ENCODE measurements at places on chromosomes 2 and 18. TPM values are rescaled to one million over a fixed set of nuclear protein-coding genes. Genes with fewer than 3 reads are reported as not detected.

DNA sequence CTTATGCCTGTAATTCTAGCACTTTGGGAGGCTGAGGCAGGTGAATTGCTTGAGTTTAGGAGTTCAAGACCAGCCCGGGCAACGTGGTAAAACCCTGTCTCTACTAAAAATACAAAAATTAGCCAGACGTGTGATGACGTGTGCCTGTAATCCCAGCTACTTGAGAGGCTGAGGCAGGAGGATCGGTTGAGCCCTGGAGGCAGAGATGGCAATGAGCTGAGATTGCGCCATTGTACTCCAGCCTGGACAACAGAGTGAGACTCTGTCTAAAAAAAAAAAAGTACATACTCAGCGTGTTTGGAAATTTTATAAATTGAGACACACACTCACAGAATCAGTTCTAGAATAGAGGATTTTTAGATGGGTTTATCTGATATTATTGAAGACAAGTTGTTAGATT lies 17.1 kb upstream of the GIGYF2 start:
- no peaks in the 10 kb centered on the region for H3K4me1 ChIP-seq
- DNase-seq, result no peak
- H3K4me3 ChIP-seq, result no peak overlapping the region

DNA sequence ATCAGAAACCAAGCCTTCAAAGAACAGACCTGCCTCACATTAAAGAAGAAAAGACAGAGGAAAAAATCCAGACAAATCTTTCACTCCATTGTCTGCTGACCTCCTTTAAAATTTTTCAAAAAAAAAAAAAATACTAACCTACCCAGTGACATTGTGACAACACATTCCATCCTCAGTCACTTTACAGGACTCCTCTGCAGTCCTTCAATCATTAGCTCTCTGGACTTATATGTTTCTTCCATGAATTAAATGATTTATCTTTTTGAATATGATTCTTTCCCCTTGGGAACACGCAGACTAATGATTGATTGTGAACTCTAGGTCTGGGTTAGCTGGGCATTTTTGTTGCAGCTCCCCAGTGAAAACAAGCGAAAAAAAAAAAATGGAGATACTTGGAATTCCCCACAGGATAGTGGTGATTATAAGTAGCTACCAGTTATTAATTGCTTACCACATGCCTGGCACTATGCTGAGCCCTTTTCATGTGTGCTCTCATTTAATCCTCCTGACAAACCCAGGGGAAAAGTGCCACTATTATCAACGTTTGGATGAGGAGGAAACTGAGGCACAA lies 261.3 kb upstream of the NCKAP5 start:
- no peak for DNase-seq
- no peaks in the 10 kb centered on the region for H3K27me3 ChIP-seq
- no peaks in the 10 kb centered on the region for H3K36me3 ChIP-seq
- H3K4me3 ChIP-seq, result no peak overlapping the region

DNA sequence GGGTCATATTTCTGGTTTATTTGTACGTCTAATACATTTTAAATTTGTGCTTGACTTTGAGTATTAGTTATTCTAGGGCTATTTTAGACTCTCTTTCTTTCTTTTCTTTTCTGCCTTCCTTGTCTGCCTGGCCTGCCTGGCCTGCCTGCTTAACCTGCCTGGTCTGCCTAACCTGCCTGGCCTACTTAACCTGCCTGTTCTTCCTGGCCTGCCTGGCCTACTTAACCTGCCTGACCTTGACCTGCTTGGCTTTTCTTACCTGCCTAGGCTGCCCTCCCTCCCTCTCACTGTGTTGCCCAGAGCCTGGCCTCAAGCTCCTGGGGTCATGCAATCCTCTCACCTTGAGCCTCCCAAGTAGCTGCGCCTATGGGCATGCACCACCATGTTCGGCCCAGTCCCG lies 83.7 kb downstream of the PMAIP1 start:
- H3K27me3 ChIP-seq, result peaks cover 16% of the 10 kb centered on the region
- no peak overlapping the region for H3K27ac ChIP-seq
- no peak for DNase-seq
- H3K4me1 ChIP-seq, result no peaks in the 10 kb centered on the region

GRCh38 chr2:3182848-3183247 lies 194.8 kb downstream of the EIPR1 start:
- no peaks in the 10 kb centered on the region for H3K4me1 ChIP-seq
- H3K4me3 ChIP-seq, result no peak overlapping the region
- peaks cover 7% of the 10 kb centered on the region for H3K36me3 ChIP-seq
- no peak for DNase-seq
- no peaks in the 10 kb centered on the region for H3K27me3 ChIP-seq
- no peak overlapping the region for H3K27ac ChIP-seq

DNA sequence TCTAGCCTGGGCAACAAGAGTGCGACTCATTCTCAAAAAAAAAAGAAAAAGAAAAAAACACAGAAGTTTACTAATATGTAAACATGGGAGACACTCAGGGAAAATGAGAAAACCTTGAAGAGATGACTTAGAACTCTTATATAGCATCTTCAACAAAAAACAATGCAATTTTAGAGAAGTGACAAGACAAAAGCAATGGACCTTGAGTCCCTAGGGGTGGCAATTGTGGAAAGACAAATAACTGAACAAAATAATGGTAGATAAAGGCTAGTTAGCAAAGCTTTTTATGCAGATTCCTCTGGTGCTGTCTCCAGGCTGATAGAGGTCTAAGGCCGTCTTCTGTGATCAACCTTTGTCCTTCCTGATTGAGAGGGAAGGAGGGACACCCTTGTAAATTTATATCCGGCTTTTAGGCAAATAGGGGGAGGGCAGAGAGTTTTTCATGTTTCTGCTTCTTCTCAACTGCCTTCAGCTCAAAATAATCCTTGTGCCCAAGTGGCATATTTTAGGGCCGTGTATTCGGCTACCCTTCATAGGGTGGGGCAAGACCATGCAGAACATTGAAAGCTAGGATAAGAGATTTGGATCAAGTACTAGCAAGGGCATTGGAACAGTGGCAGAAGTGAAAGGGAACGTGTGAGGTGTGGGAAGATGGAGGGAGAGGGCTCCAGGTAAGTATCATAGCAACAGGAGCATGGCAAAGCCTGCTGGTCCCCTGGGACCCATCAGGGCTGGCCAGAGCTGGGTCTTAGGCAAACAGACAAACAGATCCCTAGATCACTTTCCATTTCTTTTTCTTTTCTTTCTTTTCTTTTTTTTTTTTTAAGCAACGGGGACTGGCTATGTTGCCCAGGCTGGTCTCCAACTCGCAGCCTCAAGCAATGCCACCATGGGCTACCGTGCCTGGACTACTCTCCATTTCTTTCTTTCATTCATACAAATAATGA lies 116.2 kb upstream of the STPG4 start:
- H3K4me3 ChIP-seq, result no peak overlapping the region
- no peaks in the 10 kb centered on the region for H3K27me3 ChIP-seq
- peak overlapping the region; percentile 10 for H3K27ac ChIP-seq
- peaks cover 44% of the 10 kb centered on the region for H3K4me1 ChIP-seq
- DNase-seq, result no peak
- H3K36me3 ChIP-seq, result no peaks in the 10 kb centered on the region

DNA sequence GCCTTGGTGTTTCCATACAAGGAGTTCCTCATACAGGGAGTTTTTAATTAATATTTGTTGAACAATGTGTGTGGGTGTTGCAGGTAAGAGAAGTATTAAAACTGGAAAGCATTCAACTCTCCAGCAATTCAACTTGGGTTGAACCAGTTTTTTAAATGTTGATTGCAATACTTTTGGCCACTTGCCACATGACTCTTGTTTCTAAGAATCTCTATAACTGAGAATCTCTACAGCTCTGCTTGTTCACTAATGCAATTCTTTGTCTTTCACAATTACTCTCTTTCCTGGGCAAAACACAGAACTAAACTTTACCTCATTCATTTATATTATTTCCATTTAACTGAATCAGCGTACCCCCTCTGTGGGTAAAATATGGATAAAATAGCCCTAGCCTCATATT lies 429.4 kb downstream of the ARHGAP15 start:
- no peaks in the 10 kb centered on the region for H3K27me3 ChIP-seq
- H3K36me3 ChIP-seq, result no peaks in the 10 kb centered on the region
- peaks cover 9% of the 10 kb centered on the region for H3K4me1 ChIP-seq

GRCh38 chr18:51196811-51197660 lies 445 bp downstream of the MEX3C start:
- DNase-seq, result no peak
- H3K4me3 ChIP-seq, result peak overlapping the region; percentile 94
- H3K4me1 ChIP-seq, result peaks cover 31% of the 10 kb centered on the region
- peak overlapping the region; percentile 80 for H3K27ac ChIP-seq
- no peaks in the 10 kb centered on the region for H3K36me3 ChIP-seq
- no peaks in the 10 kb centered on the region for H3K27me3 ChIP-seq

DNA sequence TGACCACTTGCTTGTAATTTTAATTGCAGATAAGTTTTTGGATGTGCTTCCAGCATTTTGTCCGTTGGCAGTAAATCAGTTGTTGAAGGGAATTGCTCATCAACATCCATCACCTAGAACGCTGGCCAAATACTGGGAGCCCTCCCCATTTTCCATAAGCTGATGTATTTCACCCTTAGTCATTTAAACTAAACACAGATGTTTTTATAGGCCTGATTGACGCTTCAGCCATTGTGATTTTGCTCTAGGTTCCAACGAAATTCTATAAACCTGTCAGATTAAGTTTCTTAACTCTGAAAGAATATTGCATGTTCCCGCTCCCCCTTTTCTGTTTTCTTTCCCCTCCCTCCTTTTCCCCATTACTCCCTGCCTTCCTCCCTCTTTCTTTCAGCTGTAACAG lies 1.0 kb upstream of the RPRM start:
- peaks cover 55% of the 10 kb centered on the region for H3K27me3 ChIP-seq
- H3K27ac ChIP-seq, result no peak overlapping the region
- H3K36me3 ChIP-seq, result no peaks in the 10 kb centered on the region

- H3K36me3 ChIP-seq, result no peaks in the 10 kb centered on the region
- no peaks in the 10 kb centered on the region for H3K27me3 ChIP-seq
- H3K27ac ChIP-seq, result peak overlapping the region; percentile 50
- H3K4me3 ChIP-seq, result no peak overlapping the region
These were observed 12.5 kb downstream of the INPP4A start for GRCh38 chr2:98457045-98457696.

GRCh38 chr2:1927896-1928568 lies 183.7 kb upstream of the PXDN start:
- no peak for DNase-seq
- no peak overlapping the region for H3K27ac ChIP-seq
- H3K4me1 ChIP-seq, result no peaks in the 10 kb centered on the region
- H3K36me3 ChIP-seq, result peaks cover 2% of the 10 kb centered on the region
- no peak overlapping the region for H3K4me3 ChIP-seq

GRCh38 chr2:37464067-37464466 lies 119.6 kb downstream of the QPCT start:
- H3K4me3 ChIP-seq, result no peak overlapping the region
- H3K27ac ChIP-seq, result no peak overlapping the region
- peaks cover 29% of the 10 kb centered on the region for H3K4me1 ChIP-seq
- H3K27me3 ChIP-seq, result no peaks in the 10 kb centered on the region

DNA sequence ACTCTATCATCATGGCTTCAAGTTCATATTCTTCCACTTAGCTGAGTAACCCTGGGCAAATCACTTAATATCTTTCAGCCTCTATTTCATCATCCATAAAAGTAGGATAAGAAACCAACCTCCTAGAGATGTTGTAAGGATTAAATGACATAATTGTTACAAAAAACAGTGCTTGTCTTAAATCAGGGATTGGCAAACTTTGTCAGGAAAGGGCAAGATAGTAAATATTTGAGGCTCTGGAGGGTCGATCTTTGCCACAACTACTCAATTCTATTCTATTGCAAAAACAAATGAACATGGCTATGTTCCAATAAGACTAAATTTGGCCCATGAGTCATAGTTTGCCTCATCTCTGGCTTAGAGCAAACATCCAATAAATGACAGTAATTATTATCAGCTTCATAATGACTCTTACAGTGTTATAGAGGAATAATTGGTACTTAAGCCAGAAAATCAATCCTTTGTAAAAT lies 184.7 kb downstream of the SATB2 start:
- no peak for DNase-seq
- H3K4me3 ChIP-seq, result no peak overlapping the region
- H3K36me3 ChIP-seq, result peaks cover 6% of the 10 kb centered on the region
- H3K4me1 ChIP-seq, result peaks cover 8% of the 10 kb centered on the region
- no peak overlapping the region for H3K27ac ChIP-seq

- no peak overlapping the region for H3K4me3 ChIP-seq
- H3K27me3 ChIP-seq, result no peaks in the 10 kb centered on the region
- peaks cover 21% of the 10 kb centered on the region for H3K4me1 ChIP-seq
- no peak overlapping the region for H3K27ac ChIP-seq
- no peak for DNase-seq
These were observed 407.1 kb upstream of the SLC14A2 start for GRCh38 chr18:45208164-45208563.

DNA sequence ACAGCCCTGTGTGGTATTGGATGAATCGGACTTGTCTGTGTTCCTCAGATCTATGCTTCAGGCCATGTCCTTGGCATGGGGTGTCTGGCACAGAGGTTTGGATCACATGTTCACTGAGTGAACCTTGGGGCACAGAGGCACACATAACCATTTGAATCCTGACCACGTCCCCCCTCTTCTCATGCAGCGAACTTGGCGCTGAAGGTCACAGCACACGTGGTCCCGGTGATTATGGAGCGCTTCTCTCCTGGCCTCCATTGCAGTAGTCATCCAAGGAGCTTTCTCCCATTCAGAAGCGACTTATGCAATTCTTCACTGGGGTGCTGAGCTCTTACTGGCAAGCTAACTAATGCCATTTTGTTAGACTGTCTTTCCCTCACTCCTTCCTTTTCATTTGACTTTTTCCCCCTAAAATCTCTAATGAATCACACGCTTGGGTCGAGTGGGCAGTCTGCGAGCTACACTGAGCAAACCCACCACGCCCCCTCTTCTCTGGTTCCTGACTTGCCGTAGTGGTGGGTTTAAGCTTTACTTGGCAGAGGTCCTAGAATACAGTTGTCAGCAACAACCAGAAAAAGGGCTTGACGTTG lies 59.4 kb downstream of the KCNG2 start:
- H3K36me3 ChIP-seq, result peaks cover 3% of the 10 kb centered on the region
- no peak overlapping the region for H3K4me3 ChIP-seq
- H3K4me1 ChIP-seq, result peaks cover 12% of the 10 kb centered on the region
- no peak overlapping the region for H3K27ac ChIP-seq
- DNase-seq, result no peak
- H3K27me3 ChIP-seq, result peaks cover 34% of the 10 kb centered on the region

DNA sequence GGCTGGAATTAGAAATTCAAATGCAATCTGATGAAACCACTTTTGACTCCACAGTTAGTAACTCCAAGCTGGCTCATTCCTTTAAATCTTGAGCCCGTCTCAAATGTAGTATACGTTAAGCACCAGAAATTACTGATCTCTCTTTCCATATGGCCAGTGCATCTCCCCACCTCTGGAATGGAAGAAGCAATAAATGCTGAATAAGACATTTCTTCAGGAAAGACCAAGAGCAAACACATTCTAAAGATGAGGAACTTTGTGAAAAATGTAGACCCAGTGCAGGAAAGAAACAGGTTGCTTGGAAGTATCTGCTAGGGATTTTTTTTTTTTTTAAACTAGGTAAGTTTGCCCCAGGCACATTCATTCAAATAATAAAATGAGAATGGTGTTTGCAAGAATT lies 143.1 kb upstream of the FBXO11 start:
- no peak for DNase-seq
- H3K27ac ChIP-seq, result no peak overlapping the region
- no peaks in the 10 kb centered on the region for H3K4me1 ChIP-seq
- H3K27me3 ChIP-seq, result no peaks in the 10 kb centered on the region
- H3K4me3 ChIP-seq, result no peak overlapping the region

The FMNL2 gene
- 42.3 TPM for total RNA-seq

The TTN gene
- not detected for total RNA-seq

The PLA2R1 gene
- total RNA-seq, result 47.7 TPM

The MC5R gene
- total RNA-seq, result not detected

The CYTIP gene
- total RNA-seq, result 0.27 TPM

The MREG gene
- total RNA-seq, result 1.8 TPM

The IL1R1 gene
- 53.7 TPM for total RNA-seq

The FANCL gene
- 22.1 TPM for total RNA-seq

The POTEC gene
- not detected for total RNA-seq

The CNTNAP5 gene
- total RNA-seq, result not detected

The ITPRIPL1 gene
- total RNA-seq, result 2.8 TPM

The DYNAP gene
- total RNA-seq, result not detected

The NAPG gene
- total RNA-seq, result 32.0 TPM

The LDLRAD4 gene
- total RNA-seq, result 78.2 TPM

Measured in chondrocyte (in vitro differentiated cells).